ENCODE measurements at places on chromosomes 13 and 19.

GRCh38 chr19:9953802-9954542, 17.7 kb upstream of the OLFM2 start:
- DNase-seq = no peak

DNA sequence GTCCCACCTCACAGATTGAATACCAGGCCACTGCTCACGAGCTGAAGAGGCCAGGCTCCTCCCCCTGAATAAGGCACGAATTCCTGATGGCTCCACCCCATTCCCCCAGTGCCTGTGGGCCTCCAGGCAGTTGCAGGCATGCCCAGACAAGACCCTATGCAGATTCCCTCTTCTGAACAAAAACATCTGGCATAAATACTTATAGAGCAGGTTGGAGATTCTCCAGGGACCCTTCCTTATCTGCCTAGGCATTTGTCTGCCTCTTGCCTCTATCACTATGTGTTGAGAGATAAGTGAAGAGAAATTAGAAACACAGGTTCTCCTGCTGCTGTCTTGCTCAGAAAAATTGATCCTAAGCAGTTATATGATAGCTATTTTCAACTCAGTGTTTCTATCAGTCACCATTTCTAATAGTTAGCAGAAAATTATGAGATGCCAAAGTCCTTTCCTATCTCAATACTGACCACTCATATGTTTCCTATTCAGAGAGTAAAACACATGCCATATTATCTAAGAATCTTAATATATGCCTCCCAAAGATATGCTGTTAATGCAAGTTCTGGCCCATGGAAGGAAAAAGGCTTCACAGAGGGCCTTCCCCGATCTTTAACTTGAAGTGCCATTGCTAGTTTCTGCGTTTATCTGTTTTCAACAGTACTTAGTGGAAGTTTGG, 364.0 kb downstream of the KCTD12 start:
- no peak for DNase-seq

- no peak for DNase-seq
Measured at GRCh38 chr19:49475191-49475917, 1.3 kb downstream of the FLT3LG start.

- DNase-seq = no peak
Measured at GRCh38 chr13:30991184-30991583, 58.7 kb downstream of the TEX26 start.

GRCh38 chr13:105345730-105346129, 1189.7 kb downstream of the EFNB2 start:
- DNase-seq = no peak

- DNase-seq = no peak
Measured at GRCh38 chr19:45638930-45639729, at the start of gene EML2. Gene EML2, minus strand, starts transcription at chr19:45639397. Its CDS starts 21 bp downstream, at chr19:45639376.

GRCh38 chr13:23770428-23770827, 118.8 kb downstream of the MIPEP start:
- no peak for DNase-seq

DNA sequence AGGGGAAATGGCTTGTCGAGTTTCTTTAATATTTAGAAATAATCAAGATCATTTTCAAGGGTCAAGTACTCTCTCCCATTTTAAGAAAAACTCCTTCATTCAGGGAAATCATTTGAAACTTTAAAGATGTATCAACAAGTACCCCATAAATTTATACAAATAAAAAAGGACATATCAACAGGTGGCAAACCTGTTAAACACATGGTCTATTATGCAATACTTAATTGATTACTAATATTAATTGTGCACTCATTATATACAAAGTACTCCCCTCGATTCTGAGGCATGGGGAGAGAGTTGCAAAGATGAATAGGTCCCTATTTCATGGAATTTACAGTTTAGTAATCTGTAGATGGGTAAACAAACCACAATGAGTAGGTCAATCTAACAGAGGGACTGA, 2.1 kb upstream of the LRCH1 start:
- DNase-seq = no peak

DNA sequence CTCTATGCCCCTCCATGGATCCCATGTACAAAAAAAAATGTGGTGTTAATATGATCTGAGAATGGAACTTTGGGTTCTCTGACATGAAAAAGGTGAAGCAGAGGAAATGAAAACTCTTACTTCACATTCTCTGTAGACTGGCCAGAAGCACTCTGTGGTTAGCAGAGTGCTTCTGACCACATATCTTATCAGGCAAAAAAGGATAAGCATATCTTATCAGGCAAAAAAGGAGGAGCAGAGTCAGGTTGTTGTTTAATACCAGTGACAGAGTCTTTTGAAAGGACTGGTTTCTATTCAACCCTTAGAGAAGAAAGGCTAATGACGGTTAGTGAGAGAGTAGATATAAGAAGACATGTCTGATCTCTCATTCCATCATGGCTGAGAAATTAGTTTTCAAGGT, 1404.8 kb downstream of the SLITRK1 start:
- no peak for DNase-seq

DNA sequence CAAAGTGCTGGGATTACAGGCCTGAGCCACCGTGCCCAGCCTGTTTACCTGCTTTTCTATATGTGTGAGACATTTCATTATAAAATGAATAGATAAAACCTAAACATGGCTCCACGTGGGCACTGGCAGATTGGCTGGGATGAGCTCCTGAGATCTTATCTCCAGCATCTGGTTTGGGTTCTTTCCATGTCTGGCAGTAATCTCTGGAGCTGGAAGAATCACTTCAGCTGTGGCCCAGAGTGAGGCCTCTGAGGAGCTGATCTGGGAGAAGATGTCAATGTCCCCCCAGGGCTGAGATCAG, 5.5 kb upstream of the SULT2A1 start:
- no peak for DNase-seq

DNA sequence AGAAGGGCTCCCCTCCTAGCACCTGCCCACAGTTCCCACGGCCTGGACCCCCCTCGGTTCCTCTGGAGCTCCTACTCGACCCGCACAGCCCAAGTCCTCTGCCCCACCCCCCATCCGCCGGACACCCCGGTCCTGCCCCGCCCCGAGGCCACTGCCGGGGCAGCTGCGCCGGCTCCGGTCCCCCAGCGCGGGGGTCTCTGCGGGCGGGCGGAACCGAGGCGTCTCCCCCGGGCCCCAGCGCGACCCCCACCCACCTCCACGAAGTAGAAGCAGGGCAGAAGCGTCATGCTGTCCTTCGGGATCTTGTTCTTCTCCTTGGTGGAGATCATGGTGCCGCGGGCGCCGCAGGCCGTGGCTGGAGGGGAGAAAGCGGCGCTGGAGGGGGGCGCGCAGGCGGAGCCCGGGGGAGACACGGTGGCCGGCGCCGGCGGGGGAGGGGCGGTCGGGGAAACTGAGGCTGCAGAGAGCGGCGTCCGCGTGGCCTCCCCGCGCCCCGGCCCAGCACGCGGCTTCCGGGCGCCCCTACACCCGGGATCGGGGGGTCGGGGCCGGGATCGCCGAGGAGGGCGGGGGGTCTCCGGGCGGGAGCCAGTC, 427 bp downstream of the PLPPR3 start:
- no peak for DNase-seq

- no peak for DNase-seq
Measured at GRCh38 chr13:41458761-41459431, 1.5 kb downstream of the RGCC start.

- DNase-seq = no peak
Measured at GRCh38 chr19:4439243-4439642, 18.4 kb downstream of the UBXN6 start.

DNA sequence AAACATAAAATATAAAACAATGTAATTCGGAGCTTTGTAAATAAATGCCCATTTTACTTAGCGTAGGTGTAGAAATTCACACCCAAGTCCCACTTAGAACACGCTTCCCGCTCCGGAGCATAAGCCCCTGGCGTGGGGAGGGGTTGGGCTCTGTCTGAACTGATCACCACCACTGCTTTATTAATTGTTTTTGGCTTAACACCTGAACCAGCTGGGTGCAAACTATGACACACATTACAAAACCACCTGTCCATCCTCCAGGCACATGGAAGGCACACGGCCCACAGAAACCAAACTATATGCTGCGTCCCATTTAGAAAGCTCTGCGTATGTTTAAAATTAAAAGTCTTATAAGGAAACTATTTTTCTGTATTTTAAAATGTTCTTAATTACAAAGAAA, 25.9 kb downstream of the RASA3 start:
- peak; percentile 6 for DNase-seq

- DNase-seq = no peak
Measured at GRCh38 chr19:55857149-55857548, 20.8 kb downstream of the NLRP4 start.

GRCh38 chr13:43572656-43573360, 214.0 kb downstream of the ENOX1 start:
- DNase-seq = no peak

- no peak for DNase-seq
Measured at GRCh38 chr13:63124863-63125262, 1709.2 kb upstream of the PCDH20 start.

DNA sequence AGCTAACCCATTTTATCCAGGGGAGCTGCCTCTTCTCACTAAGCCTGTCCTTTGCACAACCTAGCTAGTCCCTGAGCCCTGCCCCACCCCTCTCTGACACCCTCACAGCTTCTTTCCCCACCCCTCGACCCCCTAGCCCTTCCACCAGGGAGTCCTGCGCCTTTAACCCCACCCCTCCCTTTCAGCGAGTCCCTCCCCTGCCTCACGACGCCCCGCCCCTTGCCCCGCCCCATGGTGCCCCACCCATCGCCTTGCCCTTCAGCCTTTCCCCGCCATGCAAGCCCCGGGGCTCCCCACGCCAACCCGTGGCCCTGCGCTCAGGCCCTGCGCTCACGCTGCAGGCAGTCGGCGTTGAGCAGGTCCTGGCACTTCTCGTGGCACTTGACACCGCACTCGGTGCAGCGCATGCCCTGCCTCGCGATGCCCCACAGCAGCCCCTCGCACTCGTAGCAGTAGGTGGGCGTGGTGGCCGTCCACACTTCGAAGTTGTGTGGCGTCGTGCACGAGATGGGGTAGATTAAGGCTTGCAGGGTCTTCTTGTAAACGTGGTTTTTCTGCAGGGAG, 40.0 kb downstream of the UNC13A start:
- no peak for DNase-seq

DNA sequence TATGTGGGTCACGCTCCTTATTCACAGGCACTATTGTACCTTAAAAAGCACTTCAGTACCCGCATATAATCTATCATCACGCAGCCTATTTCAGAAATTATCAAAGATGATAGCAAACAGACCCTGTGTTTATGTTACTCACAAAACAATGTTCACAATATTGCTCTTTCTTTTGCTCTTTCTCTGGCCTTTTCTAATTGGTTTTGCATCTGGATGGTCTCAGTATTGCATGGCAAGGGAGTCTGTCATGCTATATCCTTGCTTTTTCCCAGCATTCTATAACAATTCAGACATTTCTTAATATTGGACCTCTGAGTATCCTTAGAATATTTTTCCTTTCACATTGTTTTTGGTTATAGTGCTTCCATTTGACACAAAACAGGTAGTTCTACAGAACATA, 541.8 kb upstream of the KLF12 start:
- no peak for DNase-seq

DNA sequence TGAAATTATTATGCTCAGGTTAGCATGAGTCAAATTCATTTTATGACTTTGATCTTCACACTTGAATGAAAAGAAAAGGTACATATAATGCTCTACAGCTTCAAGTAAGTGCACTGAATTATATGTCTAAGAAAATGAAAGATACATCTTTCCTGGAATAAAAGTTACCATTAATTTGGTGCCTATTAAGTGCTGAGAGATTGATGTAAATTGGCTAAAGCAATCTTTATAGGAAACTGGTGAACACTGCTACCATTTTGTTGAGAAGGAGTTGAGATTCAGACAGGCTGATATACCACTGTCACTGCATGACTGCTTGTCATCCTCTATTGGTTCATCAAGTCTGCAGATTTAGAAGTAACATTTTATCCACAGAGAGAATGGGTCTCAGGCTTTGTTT, 416.8 kb upstream of the SPRY2 start:
- no peak for DNase-seq

- no peak for DNase-seq
Measured at GRCh38 chr13:89695343-89696257, 1651.9 kb upstream of the MIR17HG start.

DNA sequence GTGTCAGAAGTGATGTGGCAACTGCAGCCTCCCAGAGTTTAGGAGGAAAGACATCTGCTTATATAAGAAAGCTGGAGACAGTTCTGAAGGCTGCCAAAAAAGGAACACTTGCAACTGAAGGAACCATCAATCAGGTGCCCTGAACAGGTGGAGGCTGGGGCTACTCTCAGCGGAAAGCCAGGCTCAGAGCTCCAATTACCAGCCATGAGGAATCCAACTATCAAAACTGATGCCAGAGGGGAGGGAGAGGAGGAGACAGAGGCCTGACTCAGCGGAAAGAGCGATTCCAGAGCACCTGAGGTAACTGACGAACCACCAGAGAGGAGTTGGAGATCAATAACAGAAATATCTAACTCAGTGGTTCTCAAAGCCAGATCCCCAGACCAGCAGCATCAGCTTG, 24.3 kb downstream of the LEUTX start:
- no peak for DNase-seq

DNA sequence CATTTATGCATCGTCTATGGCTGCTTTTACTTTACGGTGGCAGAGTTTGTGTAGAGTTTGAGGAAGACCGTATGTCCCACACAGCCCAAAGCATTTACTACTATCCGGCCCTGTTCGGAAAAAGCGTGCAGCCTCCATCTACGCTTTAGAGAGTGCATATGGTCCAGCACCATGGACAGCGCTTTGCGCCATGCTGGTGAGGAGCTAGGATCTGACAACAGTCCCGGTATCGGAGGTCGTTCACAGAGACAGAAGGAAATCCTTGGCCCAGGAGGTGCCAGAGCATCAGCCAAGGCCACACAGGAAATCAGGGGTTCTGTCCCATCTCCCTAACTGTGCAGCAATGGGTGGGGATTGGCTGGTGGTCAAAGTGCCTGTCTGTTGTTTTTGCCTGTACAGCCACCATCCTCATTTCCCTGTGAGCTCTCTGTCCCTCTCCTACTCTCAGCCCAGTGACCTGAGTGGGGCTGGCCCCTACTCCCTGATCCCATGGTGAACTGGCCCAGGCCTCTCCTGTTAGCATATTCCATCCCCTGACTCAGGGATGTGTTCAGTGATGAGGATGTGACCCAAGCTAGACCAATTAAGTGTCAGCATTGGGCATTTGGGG, 16.2 kb upstream of the PRODH2 start:
- DNase-seq = no peak

- no peak for DNase-seq
Measured at GRCh38 chr13:107202371-107203023, 634.6 kb upstream of the ARGLU1 start.

DNA sequence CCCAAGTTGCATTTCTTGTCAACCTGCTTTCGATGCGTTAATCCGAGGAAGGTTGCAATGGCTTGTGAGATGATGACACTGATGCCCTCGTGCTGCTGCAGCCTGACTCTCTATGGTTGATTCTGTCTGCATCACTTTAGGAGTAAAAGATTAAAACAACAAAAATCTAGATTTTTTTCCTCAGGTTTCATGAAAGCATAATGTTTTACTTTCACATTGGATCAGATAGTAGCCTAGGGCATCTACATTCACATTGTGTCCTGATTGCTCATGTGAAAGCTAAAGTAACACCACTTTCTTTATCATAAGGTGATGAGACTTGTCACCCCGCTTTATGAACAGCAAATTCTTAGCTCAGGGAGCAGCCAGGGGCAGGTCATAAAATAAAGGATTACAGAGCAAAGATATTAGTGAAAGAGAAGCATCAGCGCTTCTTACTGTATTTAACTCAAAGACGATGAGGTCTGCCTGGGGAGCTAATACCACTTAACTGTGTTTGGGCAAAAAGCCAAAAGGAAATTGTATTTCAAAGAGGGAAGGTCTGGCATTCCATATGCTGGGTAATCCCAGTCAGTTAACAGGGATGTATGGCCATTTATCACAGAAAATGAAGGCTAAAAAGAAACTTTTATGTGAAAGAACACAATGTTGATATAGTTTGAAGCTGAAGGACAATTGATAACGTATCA, 270.5 kb downstream of the GPC6 start:
- no peak for DNase-seq
